NCI-H69 (cell line): ENCODE measurements at places on chromosomes 13 and 19.

GRCh38 chr19:35279985-35280821 lies 2.1 kb upstream of the HAMP start:
- no peak for DNase-seq

GRCh38 chr19:13172346-13173138 lies 22.3 kb downstream of the IER2 start:
- DNase-seq, result peak; percentile 73

GRCh38 chr19:15759962-15760565 lies 22.3 kb downstream of the OR10H3 start:
- DNase-seq, result no peak

- no peak for DNase-seq
Measured at GRCh38 chr19:33508941-33509614, 12.5 kb downstream of the PEPD start.

DNA sequence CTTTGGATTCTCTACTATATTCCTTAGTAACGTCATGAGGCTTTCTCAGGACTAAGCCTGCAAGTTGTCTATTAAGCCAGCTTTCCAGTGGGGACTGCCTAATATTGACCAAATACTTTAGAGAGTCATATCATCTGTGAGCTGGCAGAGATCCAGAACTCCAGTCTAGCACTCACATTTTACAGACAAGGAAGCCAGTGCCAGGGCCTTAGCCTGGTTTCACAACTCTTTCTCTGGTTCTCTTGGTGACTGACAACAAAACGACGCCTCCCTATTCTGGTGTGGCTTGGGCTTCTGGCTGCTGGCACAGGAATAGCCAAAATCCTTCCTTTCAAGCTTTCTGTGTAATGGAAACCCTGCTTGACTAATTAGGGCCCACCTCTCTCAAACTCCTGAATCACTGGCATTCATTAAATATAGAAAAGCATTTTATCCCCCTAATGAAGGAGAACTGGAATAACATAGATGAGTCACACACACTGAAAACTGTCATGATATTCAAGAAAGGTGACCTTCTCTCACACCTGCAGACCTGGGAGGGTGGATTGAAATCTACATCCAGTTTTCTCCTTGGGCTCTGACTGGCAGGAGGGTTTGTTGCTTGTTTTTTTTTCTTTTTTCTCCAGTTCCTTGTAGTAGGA lies 75.2 kb upstream of the UBL3 start:
- DNase-seq, result peak; percentile 88

GRCh38 chr19:48606463-48607358 lies at the start of gene SPACA4:
Gene SPACA4 (plus strand): TSS chr19:48606742. CDS start chr19:48606979, 237 bp downstream.
- DNase-seq, result no peak

DNA sequence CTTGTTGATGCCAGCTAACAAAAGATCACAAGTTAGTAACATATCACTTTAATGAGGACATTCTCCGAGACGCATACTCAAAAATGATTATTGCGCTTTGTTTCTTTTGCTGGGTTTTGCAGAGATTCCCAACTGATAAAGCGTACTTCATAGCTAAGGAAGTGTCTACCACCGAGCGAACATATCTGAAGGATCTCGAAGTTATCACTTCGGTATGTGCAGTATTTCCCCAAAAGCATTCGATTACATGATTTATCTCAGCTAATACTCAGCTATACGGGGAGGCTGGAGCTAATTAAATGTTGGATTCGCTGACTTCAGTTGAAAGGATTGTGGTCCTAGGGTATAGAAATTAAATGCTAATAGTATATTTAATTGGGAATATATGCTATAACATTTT lies 166.3 kb downstream of the STK24 start:
- DNase-seq, result no peak

- peak; percentile 92 for DNase-seq
Measured at GRCh38 chr13:94384231-94384905, 95.1 kb downstream of the DCT start.

DNA sequence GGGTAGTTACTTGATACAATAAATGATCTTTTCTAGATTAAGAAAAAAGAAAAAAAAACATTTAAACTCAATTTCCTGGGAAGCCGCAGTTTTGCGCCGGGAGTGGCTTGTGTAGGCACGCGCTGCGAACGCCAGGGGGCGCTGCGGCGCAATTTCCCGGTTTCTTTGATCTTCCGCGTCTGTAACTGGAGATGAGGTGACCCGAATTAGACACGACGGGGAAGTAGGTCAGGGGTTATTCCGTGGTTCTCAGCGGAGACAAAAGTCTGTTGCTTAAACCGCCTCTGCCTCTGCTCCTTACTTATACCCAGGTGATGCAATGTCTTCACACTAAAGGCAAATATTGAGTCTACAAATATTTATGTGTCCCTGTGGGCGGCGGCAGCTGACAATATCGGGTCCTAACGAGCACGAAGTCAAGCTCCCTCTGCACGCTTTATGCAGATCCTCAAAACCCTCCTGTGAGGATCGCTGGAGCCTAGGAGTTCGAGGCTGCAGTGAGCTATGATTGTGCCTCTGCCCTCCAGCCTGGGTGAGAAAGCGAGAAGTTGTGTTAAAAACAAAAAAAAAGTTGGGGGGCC lies 15.2 kb downstream of the STXBP2 start:
- peak; percentile 89 for DNase-seq

DNA sequence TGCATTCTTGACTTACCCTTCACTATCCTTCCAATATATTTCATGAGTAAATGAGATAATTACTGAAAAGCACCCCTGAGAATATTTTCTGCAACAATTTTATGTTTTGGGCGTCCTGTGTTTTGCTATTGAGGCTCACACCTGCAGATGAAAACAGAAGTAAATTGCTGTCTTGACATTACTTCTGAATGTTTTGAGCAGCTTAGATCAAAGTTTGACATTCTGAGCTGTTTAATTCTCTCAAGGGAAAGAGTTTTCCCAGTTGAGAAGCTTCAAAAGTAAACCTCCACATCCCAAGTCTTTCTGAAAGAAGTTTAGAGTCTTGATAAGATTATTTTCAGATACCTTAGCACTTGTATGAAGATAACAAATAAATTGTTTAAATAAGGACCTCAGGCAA lies 1667.2 kb upstream of the SLC10A2 start:
- no peak for DNase-seq

- DNase-seq, result no peak
Measured at GRCh38 chr13:76223565-76223964, 587.4 kb downstream of the LMO7 start.

GRCh38 chr13:31172535-31172934 lies 10.8 kb upstream of the HSPH1 start:
- DNase-seq, result no peak

DNA sequence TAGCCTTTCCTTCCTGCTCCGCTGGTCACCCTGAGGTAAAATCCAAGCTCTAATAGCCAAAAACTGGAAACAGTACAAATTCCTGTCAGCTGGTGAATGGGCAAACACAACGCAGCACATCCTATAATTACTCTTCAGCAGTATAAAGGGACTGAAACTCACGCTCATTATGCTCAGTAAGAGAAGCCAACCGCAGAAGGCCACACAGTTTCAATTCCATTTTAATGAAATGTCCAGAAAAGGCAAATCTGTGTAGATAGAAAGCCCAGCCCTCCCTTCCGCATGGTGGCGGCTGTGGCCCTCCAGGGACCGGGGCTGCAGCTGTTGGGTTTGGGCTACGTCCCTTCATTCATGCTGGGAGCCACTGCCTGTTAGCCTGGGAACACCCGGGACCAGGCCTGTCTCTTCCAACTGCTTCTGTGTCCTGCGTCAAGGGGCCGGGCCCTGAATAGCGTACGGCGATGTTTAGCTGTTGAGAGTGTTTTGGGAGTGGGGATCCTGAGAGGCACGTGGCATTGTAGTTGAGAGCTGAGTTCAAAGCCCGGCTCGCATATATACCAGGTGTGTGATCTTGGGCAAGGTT lies 23.5 kb downstream of the NKPD1 start:
- peak; percentile 94 for DNase-seq

DNA sequence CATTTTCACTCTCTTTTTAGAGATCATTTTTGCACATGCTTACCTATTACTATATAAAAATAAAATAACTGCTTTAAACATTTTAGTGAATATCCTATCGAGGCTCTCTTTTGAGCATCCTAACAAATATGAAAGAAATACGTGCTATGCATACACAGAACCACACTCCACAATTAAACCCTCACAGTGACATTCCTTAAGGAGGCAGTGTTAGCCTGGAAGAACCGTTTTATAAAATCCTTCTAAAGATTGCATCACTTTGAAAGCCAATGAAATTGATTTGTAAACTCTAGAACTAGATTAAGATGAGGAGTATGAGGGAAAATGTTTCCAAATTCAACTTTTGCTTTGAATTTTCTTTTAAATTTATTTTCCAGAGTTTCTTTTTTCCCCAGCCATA lies 11.1 kb upstream of the ENOX1 start:
- no peak for DNase-seq

DNA sequence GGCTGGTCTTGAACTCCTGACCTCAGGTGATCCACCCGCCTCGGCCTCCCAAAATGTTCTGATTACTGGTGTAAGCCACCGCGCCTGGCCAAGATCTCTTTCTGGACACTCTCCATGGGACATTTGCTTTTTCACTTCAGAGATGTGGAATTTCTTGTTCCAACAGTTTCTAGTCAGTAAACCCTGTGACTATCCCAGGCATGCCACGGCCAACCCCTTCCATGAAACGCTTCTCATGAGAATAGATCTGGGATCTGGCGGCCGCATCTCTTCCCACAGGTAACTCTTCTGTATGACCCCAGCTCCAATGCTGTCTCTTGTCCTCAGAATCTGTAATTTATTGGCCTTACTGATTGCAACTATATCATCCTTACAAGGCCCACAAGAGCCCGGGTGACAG lies 16.2 kb downstream of the PLPP2 start:
- no peak for DNase-seq

- no peak for DNase-seq
Measured at GRCh38 chr13:26614721-26615120, 57.2 kb downstream of the WASF3 start.

DNA sequence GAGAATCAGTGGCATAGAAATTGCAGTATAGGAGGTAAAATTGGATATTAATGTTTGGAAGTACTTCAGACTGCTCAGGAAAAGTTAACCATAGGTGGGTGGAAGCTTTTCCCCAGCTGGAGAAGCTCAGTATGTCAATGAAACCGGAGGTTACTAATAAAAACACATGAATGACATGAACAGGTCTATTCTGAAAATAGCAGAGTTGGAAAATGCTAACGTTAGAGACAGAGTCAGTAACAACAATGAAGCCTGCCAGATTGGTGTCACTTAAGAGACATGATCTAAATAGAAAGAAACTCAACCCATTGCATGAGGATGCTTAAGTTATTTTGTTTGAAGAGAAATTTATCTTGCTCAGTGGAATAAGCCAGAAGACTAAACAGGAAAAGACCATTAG lies 364.5 kb downstream of the DNAJC15 start:
- peak; percentile 19 for DNase-seq

DNA sequence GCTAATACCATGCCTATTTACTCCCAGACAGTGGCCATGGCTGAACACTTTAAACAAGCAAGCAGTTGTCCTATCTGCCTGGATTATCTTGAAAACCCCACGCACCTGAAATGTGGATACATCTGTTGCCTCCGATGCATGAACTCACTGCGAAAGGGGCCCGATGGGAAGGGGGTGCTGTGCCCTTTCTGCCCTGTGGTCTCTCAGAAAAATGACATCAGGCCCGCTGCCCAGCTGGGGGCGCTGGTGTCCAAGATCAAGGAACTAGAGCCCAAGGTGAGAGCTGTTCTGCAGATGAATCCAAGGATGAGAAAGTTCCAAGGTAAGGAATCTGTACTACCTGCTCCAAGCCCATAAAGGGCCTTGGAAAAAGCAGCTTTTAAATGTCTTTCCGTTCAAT lies 8.6 kb downstream of the RFPL4AL1 start:
- peak; percentile 20 for DNase-seq

GRCh38 chr19:3420909-3421619 lies 54.7 kb downstream of the NFIC start:
- DNase-seq, result no peak
